Hippocampal formation (tissue), 2 donors: ENCODE measurements at places on chromosomes 11 and 22.

DNA sequence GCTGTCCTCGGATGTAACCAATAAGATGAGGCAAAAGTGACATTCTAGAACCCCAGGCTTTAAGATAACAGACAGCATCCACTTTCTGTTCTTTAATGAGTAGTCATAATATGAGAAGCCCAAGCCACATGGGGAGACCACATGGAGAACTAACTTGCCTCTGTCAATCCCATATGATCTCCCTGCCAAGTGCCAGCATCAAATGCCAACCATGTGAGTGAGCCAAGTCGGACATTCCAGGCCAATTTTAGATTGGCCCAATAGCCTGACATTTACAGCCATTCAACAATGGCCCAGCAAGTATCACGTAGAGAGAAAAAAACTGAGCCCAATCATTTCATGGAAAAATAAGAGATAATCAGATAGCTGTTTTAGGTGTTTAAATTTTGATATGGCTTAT is 2048.3 kb upstream of the RAG2 start:
- DNase-seq = no peak

- no peak for DNase-seq
Measured at GRCh38 chr22:28792491-28793383, 7.6 kb downstream of the XBP1 start.

DNA sequence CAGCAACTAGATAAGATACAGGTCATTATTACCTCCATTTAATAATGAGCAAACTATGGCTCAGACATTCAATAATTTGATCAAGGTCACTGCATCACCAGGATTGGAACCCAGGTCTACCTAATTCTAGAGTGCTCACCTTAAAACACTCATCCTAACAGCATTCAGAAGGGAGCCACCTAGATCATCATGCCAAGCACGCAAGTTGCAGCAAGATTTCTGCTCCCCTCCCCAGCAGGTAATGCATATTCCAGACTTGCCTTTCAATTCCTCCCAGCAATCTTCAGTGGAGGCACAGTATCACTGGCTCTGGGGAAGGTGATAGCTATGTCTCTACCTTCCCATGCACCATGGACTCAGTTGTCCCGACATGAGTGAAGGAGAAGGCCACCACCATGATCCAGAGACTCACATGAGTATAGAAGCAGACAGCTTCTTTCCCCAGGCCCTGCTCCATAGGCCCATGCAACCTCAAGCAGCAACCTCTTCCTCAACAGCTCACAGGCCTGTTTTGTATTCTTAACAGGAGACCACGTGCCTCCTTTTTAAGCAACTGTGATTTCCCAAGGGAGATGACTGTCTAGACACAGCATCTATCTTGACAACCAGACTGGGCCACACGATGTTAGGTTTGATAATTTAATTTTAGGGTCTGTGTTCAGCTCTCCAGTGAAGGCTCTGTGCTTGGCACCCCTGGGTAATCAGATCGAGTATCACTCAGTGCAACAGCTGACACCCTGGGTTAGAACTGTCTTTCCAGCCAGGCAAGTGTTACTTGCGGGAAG is 36.4 kb downstream of the RAB30 start:
- no peak for DNase-seq

DNA sequence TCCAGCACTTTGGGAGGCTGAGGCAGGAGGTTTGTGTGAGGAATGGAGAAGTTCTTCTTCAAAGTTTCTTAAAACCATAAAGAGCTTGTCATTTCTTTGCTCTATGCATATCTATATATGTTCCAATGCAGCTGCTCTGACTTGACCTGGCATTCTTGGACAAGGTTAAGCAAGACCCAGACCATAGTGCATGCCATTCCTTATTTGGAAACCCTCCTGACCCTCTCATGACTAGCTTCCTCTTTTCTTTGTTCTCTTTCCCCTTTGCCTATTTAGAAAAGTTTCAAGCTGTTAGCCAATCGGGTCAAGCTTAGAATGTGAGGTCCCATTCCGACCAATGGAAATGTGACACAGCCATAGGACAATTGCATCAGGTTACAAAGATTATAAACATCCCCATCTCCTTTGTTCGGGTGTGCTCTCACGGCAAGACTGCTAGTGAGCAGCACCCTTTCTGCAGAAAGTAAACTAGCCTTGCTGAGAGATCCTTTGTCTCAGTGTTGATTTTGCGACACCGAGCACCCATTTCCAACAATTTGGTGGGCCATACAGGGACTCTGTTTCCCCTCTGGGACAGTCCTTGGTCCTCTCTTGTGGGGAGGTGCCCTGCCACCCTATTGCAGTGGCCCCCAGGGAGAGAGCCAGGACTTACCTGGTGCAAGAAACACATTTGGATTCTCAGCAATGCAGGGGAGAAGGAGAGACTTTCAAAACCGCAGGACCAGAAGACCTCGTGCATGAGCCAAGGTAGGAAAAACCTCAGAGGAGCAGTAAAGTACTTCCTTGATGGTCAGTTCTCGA is 39.9 kb upstream of the ANO1 start:
- DNase-seq = no peak

GRCh38 chr11:104699981-104700380 is 198.3 kb downstream of the CASP12 start:
- no peak for DNase-seq

DNA sequence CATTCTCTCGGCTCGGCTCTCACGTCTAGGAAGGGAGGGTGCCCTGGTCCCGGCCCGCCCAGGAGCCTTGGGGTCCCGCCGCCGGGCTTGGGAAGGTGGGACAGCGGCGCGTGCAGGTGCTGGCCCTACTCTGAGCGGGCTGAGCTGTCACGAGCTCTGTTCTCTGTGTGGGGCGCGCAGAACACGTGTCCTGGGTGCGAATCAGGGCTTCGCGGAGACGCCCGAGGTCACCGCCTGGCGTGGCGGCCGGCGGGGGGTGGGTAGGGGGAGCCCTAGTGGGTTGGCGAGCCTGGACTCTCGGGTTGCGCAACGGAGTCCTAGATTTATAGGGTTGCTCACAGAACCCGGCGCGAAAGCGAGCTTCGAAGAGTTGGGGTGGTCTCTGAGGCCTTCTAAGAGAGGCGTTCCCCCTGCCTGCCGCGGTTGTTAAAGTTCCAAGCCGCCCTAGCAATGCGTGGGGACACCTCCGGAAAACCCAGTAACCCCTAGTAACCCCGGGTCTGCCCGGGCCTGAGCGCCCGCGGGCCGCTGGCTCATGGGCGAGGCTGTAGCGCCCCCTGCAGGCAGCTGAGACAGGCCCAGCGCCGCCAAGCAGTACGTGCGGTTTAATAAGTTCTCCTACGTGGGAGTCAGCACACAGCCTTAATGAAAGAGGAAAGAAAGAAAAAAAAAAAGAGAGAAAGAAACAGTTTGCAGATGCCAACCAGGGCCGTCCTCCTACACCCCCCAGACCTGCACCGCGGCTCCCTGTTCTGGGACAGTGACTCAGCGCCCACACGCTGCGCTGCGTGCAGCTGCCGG is 2.7 kb downstream of the ADM start:
- peak; percentile 74 for DNase-seq

- DNase-seq = no peak
Measured at GRCh38 chr11:117361432-117361831, 33.8 kb downstream of the CEP164 start.

- peak; percentile 25 for DNase-seq
Measured at GRCh38 chr11:61711498-61711897, 31.3 kb downstream of the DAGLA start.

DNA sequence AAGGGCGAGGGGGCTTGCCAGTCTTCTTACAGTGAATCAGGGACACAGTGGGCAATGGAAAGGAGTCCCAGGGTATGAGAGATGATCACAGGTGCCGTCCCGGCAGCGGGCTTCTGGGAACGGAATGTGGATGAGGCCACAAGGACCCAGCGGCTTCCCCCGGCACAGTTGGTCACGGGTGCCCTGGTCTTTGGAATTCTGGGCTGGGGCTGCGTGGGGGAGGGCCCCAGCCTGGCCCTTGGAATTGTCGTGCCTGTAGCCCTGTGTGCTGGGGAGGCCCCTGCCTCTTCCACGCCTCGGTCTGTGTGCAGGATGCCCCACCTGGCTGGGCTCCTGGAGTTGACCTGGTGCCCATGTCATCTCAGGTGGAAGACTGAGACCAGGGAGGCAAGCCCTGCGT is 76.6 kb downstream of the FBLN1 start:
- no peak for DNase-seq

- DNase-seq = no peak
Measured at GRCh38 chr11:118646393-118646792, 33.1 kb downstream of the TREH start.

- no peak for DNase-seq
Measured at GRCh38 chr11:73292525-73292894, 15.6 kb upstream of the ARHGEF17 start.

DNA sequence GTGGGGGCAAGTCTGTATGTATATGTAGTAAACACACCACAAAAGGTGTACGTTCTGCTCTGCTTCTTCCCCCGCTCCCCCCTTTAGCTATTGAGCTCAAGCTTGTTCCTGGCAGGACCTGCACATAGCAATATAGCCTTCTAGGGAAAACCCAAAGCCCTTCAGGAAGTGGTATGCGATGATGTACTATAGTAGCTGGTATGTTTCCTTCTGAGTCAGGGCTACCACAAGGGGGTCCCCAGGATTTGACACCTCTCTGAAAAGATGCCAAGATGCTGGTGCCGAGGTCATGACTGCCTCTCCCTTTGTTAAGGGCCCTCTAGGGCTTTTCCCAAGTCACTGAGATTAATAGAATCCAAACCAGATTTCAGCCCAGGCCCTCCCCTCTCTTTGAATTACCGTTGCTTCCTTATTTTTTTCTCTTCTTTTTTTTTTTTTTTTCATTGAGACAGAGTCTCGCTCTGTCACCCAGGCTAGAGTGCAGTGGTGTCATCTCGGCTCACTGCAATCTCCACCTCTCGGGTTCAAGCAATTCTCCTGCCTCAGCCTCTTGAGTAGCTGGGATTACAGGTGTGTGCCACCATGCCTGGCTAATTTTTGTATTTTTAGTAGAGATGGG is 268.4 kb downstream of the ETS1 start:
- no peak for DNase-seq

GRCh38 chr11:117462183-117462863 is 134.7 kb downstream of the CEP164 start:
- DNase-seq = no peak

- DNase-seq = no peak
Measured at GRCh38 chr11:827146-827896, 398 bp upstream of the CRACR2B start.

GRCh38 chr11:112503410-112503809 is 242.8 kb upstream of the PLET1 start:
- no peak for DNase-seq

- DNase-seq = no peak
Measured at GRCh38 chr11:123033895-123034294, 28.0 kb downstream of the HSPA8 start.

- DNase-seq = no peak
Measured at GRCh38 chr11:93187290-93187689, 10.5 kb downstream of the SLC36A4 start.

DNA sequence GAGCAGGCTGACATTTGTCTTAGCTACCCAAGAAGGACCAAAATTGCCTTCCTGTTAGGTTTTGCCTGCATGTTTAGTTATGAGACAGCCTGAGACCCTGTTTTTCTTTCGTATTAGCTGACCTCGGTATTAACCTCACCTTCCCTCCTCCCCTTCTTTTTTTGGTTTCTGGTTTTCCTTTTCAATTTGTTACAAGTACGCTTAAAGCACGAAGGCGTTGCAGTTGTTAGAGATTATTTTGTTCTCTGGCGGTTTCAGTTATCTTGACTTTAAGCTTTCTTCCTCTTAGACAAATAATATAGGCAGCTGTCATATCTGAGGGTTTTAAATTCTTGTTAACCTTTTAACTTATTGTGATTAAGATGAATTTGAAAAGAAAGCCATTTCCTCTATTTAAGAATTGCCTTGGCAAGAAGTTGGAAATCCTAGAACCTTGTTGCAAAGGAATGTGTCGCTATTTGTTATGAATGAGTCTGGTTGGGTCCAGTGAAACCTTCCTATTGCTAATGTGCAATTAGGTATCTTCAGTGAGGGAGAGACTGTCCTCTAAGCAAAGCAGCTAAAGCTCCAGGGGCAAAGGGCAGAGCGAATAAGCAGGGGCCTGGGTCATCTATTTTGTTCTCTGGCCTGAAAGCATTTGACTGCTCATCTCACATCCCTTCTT is 45.7 kb downstream of the PACS1 start:
- DNase-seq = no peak

GRCh38 chr11:95517453-95517852 is 272.1 kb downstream of the FAM76B start:
- DNase-seq = no peak

DNA sequence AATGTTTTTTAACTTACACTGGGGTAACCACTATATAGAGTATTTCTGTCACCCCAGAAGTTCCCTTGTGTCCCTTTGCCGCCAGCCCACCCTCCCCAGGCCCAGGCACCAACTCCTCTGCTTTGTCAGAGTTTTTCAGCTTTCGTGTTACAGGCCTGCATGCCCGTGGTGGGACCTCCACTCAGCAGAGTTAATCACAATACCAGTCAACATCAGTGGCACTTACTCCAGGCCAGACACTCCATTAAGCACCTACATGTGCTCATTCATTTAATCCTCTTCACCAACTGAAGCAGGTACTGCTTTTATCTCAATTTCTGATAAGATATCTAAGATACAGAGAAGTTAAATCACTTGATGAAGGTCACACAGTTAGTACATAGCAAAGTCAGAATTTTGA is 63.3 kb downstream of the LIF start:
- DNase-seq = no peak

GRCh38 chr11:102171101-102171500 is 60.9 kb downstream of the YAP1 start:
- DNase-seq = no peak

DNA sequence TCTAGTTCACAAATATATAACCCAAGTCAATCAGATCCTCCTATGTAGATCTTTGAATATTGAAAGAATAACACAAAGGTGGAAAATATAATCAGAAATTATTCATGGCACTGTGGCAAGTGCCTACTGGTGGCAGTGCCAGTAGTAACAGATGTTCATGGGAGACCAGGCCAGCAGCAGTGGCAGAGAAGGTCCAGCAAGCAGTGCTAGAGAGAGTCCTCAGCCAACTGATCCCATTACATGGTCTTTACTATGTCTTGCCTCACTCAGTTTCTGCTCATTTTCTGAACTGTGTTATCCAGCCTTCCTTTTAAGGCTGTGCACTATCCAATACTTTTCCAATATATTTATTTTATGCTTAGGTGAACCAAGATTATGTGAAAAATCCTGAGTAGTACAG is 124.9 kb downstream of the MRTFA start:
- no peak for DNase-seq

DNA sequence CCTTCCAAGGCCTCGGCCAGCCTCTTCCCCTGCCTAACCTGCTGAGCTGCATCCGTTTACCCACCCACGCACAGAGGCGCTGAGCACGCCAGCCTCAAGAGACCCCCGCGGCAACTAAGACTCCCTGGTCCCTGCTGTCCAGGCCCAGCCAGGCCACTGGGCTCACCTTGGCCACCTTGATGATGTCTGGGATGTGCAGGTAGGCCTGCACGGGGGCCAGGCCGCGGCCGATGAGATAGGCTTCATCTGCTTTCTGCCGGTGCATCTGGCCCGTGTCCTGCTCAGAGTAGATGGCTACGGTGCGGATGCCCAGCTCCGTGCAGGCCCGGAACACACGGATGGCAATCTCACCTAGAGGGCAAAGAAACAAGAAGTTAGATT is 14.6 kb downstream of the LRFN4 start:
- DNase-seq = no peak

- DNase-seq = peak; percentile 15
Measured at GRCh38 chr11:536841-537621, at the start of gene LRRC56. Gene LRRC56 (plus strand): TSS chr11:537527. CDS start chr11:540685, 3,158 bp downstream.

GRCh38 chr22:33051960-33052839 is 6.0 kb downstream of the SYN3 start:
- DNase-seq = no peak
